ENCODE measurements at places on chromosomes 5 and 9.
A peak's percentile ranks its signal among the peaks of the same experiment; 100 is the strongest.

DNA sequence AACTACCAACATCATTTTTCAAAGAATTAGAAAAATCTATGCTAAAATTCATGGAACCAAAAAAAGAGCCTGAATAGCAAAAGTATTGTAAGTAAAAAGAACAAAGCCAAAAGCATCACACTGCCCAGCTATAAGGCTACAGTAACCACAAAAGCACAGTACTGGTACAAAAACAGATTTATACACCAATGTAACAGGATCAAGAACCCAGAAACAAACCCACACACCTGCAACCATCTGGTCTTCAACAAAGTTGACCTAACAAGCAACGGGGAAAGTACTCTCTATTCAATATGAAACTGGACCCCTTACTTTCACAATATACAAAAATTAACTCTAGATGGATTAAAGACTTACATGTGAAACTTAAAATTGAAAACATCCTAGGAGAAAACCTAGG lies 94.2 kb upstream of the TARS1 start:
- no peak for DNase-seq

DNA sequence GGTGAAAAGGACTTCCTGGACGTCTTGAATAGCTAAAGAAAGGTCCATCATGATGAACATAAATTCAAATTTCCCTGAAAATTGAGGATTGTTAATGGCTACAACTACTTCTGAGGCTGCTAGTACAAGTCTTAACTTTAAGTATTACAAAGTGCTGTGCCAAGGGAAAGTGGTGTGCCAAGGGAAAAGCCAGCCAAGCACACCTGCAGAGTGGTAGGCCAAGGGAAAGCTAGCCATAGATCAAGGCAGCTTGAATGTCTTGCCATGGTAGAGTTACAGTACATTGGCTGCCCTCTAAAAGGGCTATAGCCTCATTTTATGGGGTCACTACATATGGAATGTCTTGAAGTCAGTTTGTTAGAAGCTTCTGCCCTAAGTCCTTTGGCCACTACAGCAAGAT lies 64.2 kb downstream of the SPEF2 start:
- no peak for DNase-seq

GRCh38 chr5:35129276-35129675 lies 81.5 kb upstream of the AGXT2 start:
- no peak for DNase-seq

- DNase-seq: no peak
Observed at GRCh38 chr5:180302256-180302655, 10.4 kb upstream of the MAPK9 start.

DNA sequence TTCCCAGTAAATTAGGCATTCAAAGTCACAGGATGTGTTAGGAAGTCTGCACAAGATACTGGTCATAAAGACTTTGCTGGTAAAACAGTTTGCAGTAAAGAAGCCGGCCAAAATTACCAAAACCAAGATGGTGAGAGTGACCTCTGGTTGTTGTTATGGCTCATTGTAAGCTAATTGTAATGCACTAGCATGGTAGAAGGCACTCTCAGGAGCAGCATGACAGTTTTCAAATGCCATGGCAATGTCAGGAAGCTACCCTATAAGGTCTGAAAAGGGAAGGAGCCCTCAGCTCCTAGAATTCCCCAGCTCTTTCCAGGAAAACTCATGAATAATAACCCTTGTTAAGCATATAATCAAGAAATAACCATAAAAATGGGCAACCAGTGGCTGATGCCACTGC lies 64.3 kb upstream of the TNC start:
- DNase-seq: no peak

GRCh38 chr5:127586066-127586770 lies 62.7 kb upstream of the CTXN3 start:
- no peak for DNase-seq

DNA sequence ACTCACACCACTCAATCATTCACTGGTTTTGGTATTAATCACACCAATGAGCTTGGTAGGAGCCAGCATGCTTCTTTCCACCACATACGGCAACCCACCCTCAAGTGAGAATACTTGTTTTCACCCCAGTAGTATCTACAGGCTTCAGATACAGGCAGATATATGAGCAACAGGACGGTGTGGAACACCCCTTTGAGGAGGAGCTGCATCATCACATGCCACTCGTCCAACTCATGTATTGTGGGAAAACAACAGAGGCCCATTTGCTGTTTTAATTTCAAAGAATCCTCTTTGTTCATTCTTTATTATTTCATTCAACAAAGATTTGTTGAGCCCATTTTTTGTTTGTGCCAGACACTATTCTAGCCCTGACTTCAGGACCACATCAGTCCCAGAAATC lies 46.0 kb downstream of the RORB start:
- DNase-seq: no peak

- DNase-seq: no peak
Observed at GRCh38 chr5:176296-176823, 14.9 kb upstream of the LRRC14B start.

DNA sequence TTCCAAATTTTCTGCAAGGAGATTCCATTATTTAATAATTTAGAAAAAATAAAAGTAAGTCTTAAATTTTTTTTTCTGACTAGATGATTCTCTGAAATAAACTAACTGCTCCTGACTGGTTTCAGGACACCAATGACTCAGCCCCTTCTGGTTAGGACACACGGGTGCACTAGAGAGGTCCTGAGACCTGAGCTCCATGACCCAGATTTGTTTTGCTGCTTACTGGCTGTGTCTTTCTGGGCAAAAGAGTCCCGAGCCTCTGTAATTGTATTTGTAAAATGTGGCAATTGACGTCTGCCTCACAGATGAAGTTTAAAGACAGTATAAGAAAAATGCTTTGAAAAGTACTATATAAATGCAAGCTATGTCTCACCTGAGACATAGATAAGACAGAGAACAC lies 89.1 kb downstream of the SLC24A2 start:
- DNase-seq: no peak

DNA sequence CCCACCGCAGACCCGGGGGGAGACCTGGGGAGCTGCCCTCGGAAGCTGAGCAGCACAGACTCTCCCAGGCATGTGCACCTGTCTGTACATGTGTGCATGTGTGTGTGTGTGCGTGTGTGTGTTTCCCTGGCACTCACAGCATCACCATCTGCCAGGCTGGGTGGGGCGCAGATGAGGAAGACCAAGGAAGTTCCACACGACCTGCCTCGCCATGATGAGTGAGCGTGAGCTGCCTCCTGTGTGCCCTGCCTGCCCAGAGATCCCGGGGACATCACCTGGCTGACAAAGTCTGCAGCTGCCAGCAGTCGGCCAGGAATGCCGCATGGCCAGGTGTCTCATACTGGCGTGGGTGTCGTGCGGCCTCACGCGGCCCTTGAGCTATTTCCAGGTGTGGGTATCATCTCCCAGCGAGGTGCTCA lies 4.0 kb upstream of the GPSM1 start:
- DNase-seq: no peak

GRCh38 chr5:124511791-124512190 lies 234.6 kb downstream of the ZNF608 start:
- no peak for DNase-seq

DNA sequence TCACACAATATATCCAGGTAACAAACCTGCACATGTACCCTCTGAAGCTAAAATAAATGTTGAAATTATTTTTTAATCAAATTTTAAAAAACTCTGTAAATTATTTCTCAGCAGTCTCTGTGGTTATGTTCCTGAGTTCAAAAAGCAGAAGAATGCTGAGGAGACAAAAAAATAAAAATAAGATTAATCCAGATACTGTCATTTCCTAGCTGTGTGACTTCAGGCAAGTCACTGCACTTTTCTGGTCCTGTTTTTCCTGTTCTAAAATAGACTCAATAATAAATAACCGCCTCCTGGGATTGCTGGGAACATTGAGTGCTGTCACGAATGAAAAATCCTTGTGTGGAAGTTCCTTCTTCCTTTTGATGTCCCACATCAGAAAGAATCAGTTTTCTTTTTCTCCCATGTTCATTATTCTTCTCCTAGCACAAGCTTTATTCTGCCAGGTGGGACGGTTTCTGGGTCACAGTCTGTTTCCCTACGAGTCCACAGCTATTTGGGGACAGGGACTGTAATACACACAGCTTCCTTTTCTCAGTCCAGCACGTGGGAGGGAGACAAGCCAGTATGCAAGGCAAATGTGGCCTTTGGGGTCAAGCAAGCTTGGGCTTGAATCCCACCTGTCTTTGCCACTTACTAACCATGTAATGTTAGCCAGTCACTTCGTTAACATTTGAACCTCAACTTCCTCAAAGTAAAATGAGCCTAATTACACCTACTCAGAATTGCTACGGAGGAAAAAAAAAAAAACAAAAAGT lies 156.9 kb downstream of the TRIM32 start:
- DNase-seq: no peak

GRCh38 chr5:138937392-138938387 lies 62.6 kb upstream of the LRRTM2 start:
- no peak for DNase-seq

GRCh38 chr5:122291000-122291901 lies 20.8 kb upstream of the SNCAIP start:
- DNase-seq: no peak

GRCh38 chr5:62767077-62767476 lies 188.5 kb downstream of the LRRC70 start:
- no peak for DNase-seq

- no peak for DNase-seq
Observed at GRCh38 chr9:82080265-82080664, 91.7 kb downstream of the SPATA31D1 start.

GRCh38 chr5:110957934-110958333 lies 113.6 kb upstream of the TSLP start:
- DNase-seq: no peak

DNA sequence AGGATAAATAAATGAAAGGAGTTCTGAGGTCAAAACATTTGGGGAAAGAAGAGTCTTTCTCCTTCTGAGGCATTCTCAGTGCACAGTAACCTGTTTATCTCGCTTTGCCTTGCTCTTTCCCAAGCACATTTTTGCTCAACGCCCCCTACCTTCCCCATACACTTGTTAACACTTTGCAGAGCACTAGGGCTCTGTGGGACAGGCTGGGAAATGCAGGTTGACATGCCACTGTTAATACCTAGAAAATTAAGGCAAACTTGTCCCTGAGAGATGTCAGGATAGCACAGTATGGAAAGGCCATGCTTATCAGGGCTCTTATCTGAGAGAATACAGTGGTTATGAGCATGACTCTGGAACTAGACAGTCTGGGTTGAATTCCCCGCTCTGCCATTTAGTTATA lies 152.0 kb downstream of the DOCK8 start:
- DNase-seq: no peak

- DNase-seq: peak; percentile 9
Observed at GRCh38 chr9:33202552-33203201, 35.5 kb upstream of the B4GALT1 start.

DNA sequence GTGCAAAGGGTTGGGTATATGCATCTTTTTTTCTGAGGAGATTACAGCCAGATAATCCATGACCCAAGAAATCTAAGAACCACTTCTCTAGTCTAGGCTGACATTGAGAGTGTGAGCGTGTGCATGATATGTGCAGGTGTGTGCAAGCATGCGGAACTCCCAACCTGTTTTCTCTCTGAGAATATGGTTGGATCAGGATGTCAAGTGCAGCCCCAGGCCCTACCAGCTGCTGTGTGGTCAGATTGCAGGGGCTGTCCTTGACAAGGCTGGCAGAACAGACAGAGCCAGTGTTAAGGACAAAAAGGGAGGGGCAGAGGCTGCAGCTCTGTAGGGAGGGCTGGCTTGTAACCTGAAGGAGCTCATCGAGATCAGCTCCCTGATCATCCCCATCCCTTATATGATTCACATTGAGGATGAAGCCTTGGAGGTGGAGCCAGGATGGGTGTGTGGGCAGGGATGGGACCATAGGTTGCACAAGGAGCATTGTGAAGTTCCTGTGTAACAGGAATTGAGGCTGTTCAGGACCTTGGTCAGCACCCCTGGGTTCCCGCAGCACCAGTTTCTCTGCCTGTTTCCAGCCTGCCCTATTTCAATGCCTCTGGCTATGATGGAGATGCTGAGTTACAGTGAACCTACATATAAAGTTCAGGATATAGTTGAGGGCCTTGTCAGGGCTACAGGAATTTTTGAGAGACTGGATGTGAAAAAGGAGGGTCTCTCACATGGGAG lies 52.6 kb upstream of the ARAP3 start:
- no peak for DNase-seq

GRCh38 chr9:111253742-111254437 lies 76.1 kb downstream of the OR2K2 start:
- no peak for DNase-seq

- DNase-seq: no peak
Observed at GRCh38 chr5:9439531-9440292, 106.2 kb downstream of the SEMA5A start.

DNA sequence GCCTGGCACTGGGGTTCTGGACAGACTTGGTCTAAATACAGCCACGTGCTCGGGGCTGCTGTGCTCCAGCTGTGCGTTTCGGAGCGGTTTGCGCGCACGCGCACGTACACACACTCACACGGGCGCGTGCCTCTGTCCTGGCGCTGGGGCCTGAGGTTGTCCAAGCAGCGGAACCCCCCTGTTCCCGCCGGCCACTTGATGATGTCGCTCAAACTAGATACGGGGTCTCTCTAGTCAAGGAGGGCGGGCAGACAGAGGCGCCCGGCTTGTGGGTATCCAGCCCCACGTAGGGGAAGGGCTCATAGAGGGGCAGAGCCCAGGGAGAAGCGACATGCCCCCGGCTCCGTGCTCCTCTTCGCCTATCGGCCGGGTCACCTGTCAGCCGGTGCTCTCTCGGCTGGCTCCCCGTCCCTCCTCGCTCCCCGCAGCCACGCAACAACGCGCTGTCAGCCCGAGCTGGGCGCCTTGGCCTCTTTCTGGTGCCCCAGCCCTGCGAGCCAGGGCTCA lies 8.9 kb downstream of the NR2F1-AS1 start:
- DNase-seq: no peak

DNA sequence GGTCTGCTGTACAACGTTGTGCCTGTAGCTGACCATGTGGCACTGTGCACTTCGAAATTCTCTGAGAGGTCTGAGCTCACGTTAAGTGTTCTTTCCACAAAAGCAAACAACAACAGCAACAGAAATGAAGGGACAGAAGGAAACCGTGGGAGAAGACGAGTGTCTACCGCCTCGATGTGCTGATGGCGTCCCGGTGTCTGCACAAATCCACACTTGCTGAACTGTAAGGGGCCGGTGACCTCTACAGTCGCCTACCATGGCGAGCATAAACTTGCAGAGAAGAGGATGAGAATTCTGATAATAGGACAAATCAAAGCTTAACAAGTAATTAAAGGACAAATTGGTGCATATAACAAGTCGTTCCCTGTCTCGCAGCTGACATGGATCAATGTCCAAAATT lies 114.0 kb downstream of the ADAMTS2 start:
- DNase-seq: no peak

DNA sequence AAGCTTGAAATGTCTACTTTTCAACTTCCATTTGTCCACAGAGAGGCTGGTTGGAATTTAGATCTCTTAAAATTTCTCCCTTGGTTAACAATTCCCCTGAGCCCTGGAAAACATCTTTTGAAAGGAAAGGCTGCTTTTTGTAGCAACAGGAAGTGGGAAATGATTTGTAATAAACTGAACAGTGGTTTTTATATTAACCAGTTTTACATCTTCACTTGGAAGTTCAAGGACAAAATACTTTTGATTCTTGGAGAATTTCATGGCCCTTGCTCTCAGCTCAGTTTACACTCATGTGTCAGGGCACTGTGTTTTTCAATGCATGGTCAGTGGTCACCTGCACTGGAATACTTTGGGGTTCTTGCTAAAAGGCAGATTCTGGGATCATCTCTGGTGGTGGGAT lies 9.9 kb downstream of the MLANA start:
- DNase-seq: no peak

- DNase-seq: no peak
Observed at GRCh38 chr5:149643781-149644180, 62.5 kb downstream of the ARHGEF37 start.

GRCh38 chr9:83533296-83533695 lies 4.9 kb downstream of the FRMD3 start:
- DNase-seq: no peak

GRCh38 chr5:89967771-89968444 lies 441.6 kb downstream of the CETN3 start:
- no peak for DNase-seq

All from stimulated activated CD8-positive, alpha-beta memory T cell treated with anti-CD3 and anti-CD28 coated beads, Interleukin-2, amount 100 ng/mL, for 1 hour (primary cell).